Muscle of leg (tissue), 16 donors: ENCODE measurements at places on chromosomes 7 and 10. TPM values are rescaled to one million over a fixed set of nuclear protein-coding genes. Genes with fewer than 3 reads are reported as not detected.

- peak; percentile 79 for DNase-seq
Measured at GRCh38 chr7:85595750-85596178, 408.9 kb upstream of the SEMA3D start.

The TAS2R3 gene
- total RNA-seq, result 1.5 TPM

The CYP2W1 gene
- total RNA-seq, result 0.62 TPM

DNA sequence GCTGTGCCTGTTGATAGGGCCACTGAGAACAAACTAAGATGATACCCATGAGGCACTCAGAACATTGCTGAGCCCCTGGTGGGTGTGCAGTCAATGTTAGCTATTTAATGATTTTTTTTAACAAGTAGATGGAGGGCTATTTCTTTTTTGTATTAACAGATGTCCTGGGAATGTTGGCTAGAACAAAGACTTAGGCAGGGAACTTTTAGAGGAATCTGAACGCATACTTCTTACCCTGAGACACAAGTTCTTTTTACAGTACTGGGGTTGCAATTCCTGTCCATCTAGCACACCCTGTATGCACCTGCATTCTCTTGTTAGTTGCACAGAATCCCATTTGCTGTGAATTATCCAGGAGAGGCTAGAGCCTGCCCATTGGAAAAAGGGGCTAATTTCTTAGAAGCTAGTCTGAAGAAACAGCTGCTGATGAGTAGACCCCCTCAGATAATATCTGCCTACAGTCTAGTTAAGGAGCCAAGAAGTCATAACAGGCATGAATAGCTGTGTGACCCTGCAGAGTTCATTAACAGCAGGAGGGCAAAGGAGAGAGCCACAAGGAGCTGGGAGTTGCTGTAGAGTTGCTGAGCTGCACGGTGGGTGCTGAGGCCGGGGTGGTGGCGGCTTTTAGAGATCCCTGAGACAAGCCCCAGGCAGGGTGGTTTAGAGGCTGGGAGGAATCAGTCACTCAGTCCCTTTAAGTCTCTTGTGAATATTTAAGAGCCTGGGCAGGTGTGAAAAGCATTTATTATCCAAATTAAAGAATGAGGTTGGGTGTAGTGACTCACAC, 103.7 kb upstream of the FZD8 start:
- peak; percentile 54 for DNase-seq

The TMEM270 gene
- not detected for total RNA-seq

The RBAK gene
- 12.6 TPM for total RNA-seq

The WIPF3 gene
- 6.1 TPM for total RNA-seq

DNA sequence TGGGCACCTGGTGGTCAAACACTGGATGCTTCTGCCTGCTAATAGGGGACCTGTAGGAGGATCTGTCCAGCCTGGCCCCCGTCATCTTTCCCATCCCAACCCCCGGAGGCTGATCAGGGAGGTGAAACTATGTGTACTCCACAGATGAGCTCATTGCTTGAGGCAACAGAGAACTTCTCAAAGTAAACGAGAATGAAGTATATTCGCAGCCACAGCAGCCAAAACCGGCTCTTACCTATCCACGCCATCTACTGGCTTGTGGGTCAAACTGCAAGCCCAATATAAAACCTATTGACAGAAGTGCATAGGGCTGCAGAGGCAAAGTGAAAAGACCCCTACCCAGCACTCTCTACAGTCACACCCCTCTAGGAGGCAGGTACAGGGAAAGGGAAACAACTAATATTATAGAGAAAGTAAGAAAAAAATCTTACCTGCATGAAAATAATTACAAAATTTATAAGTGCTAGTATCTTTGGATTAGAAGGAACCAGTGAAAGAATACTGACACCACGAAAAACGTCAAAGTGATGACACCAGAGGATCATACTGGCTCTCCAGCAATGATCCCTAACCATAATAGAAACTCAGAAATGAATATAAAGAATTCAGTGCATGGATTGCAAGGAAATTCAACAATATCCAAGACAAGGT, 973.5 kb downstream of the ANKRD7 start:
- DNase-seq, result peak; percentile 45

DNA sequence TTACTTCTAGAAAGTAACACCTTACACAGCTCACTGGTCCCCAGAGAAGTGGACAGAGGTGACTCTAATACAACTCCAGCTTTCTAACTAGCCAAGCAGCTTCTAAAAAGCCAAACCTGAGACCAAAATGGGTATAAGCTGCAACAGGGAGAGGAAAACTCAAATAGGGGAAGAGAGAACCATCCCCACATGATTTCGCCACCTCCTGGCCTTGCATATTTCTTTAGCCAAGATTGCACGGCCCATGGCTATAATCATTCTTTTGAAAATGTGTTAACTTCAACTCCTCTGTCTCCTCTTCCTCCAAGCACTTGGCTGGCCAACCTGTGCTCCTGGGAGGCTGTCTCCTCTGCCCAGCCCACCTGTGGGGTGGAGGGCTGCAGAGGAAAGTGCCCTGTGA, 28.7 kb downstream of the NUP42 start:
- no peak for DNase-seq

The ABCF2 gene
- total RNA-seq, result 18.5 TPM
